ENCODE measurements at places on chromosomes 2 and 18.
A peak's percentile ranks its signal among the peaks of the same experiment; 100 is the strongest.

GRCh38 chr2:151799886-151800292 lies 28.3 kb downstream of the ARL5A start:
- H3K27me3 ChIP-seq: no peaks in the 10 kb centered on the region
- DNase-seq: no peak
- peaks cover 22% of the 10 kb centered on the region for H3K36me3 ChIP-seq
- H3K27ac ChIP-seq: no peak overlapping the region
- no peaks in the 10 kb centered on the region for H3K4me1 ChIP-seq

DNA sequence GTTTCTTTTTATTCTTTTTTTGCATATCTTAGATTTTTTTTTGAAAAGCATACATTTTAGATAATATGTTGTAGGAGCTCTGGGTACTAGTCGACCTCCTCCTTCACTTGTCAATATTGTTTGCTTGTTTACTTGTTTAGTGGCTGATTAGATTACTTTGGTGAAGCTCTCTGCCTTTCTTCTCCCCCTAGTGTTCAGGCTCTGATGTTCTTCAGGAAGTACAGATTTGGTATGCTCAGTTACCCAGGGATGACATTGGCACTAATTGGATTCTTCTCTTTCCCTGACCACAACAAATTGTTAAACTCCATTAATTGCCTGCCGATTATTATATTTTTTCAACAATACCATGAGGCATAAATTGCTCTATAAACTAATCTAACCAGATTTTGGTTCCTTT lies 491.2 kb downstream of the SUCLG1 start:
- H3K4me1 ChIP-seq: no peaks in the 10 kb centered on the region
- DNase-seq: no peak
- no peak overlapping the region for H3K4me3 ChIP-seq
- H3K27me3 ChIP-seq: no peaks in the 10 kb centered on the region

DNA sequence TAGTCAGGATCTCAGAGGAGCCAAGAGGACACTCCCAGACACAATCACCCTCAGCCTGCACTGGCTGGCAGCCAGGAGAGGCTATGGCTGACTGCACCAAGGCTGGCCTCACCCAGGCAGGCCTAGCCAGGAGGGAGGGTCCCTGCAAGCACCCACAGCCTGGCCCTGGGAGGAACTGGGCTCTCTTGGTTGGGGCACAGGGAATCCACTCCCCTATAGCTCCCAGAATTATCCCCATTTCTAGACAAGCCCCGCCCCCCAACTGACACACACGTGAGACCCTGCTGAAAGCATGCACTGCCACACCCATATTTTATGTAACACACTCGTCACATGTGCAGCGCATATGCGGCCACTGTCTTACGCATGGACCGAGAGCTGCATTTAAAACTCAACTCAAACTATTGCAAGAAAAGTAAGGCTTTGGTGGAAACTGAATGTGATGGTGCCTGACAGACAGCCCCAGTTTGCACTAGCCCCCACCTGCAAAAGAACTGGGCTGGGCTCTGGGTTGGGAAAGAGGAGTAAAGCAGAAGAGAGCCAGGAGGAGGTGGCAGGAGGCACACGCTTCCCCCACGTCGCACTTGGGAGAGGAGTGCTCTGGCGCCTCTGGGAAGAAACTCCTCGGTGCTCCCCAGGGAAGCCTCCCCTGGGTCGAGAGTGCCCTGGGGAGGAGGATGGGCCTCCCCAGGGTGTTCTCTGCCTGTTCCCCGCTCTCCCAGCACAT lies 28.9 kb upstream of the ARHGEF4 start:
- H3K36me3 ChIP-seq: no peaks in the 10 kb centered on the region
- no peaks in the 10 kb centered on the region for H3K27me3 ChIP-seq
- no peak for DNase-seq
- no peaks in the 10 kb centered on the region for H3K4me1 ChIP-seq

DNA sequence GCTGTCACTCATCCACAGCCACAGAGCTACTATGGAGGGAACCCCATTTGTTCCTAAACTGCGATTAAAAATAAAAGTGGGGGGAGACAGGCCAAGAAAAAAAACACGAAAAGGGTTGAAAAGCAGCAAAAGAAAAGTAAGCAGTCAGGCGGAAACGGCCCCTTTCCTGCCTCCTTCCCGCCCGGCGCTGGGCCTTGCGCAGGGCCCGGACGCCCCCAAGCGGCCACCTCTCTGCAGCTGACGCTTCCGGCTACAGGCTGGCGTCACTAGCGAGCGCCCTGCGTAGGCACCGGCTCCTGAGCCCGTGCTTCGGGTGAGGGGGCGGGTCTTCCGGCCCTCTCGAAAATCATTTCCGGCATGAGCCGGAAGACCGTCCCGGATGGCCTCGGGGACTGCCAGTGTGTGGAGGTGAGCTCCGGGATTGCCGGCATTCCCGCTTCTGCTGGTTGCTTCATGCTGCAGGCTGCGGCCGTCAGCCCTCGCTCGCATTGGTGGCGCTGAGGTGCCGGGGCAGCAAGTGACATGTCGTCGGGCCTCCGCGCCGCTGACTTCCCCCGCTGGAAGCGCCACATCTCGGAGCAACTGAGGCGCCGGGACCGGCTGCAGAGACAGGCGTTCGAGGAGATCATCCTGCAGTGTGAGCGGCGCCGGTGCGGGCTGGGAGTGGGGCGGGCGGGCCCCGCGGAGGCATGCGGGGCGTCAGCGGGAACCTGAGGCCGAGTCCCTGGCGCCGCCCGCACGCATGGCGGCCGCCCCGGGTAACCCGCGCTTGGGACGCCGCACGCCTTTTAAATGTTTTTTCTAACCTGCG lies at the start of gene ATG16L1:
Gene ATG16L1, plus strand, starts transcription at position 368 of the 811 bp plus-strand sequence. Its CDS starts 155 bp downstream, at position 523.
- peak within 1 kb of the TSS; percentile 81 for H3K27ac ChIP-seq
- H3K4me1 ChIP-seq: peaks cover 30% of the 10 kb centered on the region
- H3K4me3 ChIP-seq: peak within 1 kb of the TSS; percentile 73
